GM23338 (cell line): ENCODE measurements at places on chromosomes 12 and 14.

DNA sequence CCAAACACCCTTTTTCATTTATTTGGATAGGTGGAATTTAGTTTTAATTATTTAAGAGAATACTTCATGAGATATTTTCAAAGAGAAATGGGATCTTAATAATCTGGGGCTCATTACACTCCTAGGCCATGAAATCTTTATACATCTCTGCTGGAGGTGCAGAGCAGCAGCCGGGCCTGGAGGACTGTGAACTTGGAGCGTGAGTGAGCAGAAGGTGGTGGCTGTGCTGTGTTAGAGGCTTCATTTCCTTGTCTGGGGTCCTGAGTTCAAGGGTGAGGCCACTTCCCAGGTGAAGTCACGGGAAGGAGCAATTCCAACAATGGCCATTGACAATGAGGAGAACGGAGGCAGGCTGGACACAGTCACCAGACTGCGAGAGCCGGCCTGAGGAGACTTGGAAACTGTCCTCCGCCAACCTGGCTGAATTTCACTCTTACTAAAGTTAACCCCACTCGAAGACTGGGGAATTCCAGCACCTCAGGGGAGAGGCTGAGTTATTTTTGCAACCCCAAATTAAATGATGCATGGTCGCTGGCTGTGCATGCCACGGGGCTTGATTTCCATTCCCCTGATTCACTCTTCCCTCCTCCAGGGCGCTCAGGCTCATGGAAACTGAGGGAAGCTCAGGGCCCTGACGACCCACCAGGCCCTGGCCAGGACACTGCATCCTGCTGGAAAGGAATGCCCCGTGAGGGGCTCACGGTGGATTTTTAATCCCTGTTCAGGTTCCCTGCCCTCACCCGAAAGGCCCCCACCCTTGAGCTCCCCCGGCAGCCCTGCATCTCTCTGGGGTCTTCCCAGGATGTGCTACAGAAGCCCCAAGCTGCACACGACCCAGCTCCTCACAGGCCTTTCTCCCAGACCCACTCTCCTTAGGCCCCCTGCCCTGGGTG is 22.6 kb upstream of the TRAF3 start:
- no peak for DNase-seq

DNA sequence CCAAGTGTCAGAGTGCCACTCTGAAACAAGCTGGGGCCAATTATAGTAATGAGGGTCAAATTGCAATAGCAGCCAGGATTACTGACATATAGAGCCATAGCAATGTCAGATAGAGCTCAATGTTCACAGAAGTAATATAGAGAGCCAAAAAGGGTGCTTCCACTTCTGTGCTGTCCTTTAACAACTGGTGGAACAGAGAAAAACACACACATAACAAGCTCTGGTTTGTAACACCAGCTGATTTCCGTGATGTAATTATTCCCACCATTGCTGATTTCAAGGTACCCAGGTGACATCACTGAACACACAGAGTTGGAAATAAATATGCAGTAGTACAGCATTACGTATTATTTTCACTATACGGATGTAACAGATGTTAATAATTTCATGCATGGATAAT is 3.0 kb upstream of the CLEC2B start:
- no peak for DNase-seq

- DNase-seq: no peak
These were observed 18.4 kb upstream of the KRT86 start for GRCh38 chr12:52255926-52256583.

- no peak for DNase-seq
These were observed 7.0 kb downstream of the ACVR1B start for GRCh38 chr12:51958542-51958941.

- DNase-seq: no peak
These were observed 78.9 kb downstream of the ITPK1 start for GRCh38 chr14:93036652-93037345.
